Brain microvascular endothelial cell (primary cell): ENCODE measurements at places on chromosomes 5 and 9.

DNA sequence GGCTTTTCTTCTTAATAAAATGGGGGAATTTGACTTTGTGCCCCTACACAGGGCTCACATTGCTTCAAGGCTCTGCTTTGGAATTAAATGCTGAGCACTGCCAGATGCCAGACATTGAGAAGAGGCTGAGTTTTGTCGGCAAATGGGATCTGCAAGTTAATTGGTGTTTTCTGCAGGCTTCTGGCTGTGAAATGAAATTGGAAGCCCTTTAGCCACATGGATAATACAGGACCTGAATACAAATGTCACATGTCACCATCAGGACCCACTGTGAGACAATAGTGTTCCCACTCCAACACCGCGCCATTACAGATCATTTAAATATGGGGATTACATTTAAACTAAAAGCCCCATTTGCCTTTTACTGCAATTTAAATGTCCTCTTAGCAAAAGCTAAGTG, 164.4 kb downstream of the ZSWIM6 start:
- DNase-seq, result no peak

DNA sequence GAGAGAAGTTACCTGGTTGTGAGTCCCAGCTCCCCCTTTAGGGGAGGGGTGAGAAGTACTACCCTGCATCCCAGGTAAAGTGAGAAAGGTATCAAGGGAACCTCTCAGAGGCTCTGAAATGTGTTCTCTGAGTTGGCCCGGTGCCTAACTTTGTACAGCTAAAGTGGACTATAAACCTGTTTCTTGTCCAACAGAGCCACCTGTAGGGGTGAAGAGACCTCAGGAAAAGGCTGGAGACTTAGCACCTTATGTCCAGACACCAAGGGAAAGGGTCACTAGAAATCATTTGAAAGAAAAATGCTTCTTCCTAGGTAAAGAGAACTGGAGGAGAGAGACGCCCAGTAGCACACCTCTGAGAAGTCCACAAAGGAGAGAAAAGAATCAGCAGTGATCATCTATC, 108.3 kb upstream of the KIF2A start:
- no peak for DNase-seq

DNA sequence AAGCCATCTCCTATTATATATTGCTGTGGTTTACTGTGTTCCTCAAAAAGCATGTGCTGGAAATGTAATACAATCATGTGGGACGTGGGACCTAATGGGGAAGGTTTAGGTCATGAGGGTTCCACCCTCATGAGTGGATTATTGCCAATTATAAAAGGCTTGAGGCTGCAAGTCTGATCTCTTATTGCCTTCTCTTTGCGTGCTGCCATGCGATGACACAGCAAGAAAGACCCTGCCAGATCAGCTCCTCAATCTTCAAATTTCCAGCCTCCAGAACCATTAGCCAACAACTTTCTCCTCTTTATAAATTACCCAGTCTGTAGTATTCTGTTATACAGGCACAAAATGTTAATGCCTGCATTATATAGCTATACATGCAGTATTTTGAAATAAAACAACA, 45.4 kb downstream of the MARCHF11 start:
- DNase-seq, result no peak

DNA sequence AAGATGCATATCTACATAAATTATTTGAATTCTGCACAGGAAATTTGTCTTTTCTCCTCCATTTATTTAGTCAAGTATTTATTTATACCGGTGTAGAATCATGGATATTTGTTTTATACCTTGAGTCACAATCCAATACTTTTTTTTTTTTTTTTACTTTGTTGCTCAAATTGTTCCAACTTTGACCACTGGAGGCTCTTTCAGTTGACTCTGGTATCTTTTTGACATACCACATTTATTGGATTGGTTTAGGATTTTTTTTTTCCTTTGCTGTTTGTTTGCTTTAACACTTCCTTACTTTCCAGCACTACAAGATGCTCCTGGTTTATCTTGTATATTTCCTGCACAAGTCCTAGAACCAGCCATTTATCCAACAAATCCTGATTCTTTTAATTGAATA, 543.1 kb upstream of the RIOK2 start:
- no peak for DNase-seq

- DNase-seq, result peak; percentile 52
Observed at GRCh38 chr9:120434532-120434931, 145.4 kb downstream of the CDK5RAP2 start.

GRCh38 chr5:17169507-17169906, 47.9 kb upstream of the BASP1 start:
- DNase-seq, result no peak

GRCh38 chr5:171862624-171863023, 77.0 kb downstream of the SMIM23 start:
- no peak for DNase-seq

DNA sequence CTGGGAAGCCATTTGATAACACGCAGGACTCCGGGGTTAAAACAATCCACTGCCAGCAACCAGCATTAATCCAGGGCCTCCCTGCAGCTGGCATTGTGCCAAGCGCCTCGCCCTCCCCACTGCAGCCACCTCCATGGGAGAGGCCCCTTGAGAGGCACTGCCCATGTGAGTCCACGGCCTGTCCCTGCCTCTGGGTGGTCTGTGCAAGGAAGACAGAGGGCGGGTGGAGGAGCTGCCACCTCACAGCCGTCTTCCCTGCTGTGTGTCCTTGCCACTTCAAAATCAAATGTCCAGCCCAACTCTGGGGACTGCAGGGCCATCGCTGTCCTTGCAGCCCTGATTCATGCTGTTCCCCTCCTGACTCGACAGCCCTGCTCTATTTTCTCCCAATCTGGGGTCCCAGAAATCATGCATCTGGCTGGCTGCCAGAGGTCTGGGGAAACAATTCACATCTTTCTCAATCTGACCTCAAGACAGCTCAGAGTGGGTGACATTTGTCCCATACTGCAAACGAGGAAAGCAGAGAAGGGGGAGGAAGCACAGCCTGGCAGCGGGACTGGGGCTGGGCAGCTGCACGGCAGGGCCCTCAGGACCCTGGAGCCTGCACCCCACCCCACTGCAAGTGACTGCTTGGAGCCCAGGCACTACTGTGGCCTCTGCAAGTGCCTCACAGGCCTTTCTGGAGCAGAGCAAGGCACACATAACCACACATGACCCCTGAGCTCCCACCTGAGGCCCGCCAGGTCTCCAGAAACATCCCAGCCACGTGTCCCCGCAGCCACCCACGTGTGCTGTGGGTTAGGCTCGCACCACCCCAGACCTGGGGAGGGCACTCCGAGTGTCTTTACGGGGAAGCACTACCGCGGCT, 15.7 kb downstream of the BRD3OS start:
- DNase-seq, result no peak
